ENCODE measurements at places on chromosomes 1 and 21.

GRCh38 chr1:206676499-206676898 is 8.2 kb upstream of the MAPKAPK2 start:
- DNase-seq, result no peak

DNA sequence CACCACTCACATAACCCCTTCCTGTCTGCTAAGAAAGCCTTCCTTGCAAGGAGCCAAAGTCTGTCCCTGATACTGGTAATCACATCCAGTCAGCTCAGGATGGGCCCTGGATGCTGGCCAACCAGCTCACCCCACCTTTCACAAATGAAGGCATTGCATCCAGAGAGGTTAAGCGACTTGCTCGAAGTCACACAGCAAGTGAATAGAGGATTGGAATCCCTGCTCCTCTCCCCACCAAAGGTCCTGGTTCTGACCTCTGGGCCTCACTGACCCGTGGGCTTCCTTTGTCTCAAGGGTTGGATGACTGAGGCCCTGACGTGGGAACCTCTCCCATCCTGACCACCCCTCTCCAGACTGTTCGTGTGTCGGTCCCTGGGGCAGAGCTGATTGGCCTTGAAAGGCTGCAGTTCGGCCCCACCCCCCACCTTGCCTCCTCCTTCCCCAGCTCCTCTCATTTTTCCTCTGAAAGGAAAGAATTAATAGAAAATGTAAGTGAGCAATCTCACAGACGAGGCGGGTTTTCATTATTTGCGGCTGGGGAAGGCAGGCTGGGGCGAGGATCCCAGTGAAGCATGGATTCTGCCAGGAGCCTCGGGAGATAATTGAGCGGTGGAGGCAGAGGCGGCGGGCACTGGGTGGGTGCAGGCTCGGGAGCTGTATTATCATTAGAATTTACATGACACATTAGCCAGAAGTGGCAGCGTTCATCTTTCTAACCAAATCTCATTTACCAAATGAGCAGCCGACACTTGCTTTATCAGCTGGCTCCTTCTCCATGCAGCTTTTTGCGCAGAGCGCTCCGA is 101.5 kb upstream of the CSF3R start:
- no peak for DNase-seq

GRCh38 chr1:2290595-2291510 is 62.7 kb downstream of the SKI start:
- peak; percentile 85 for DNase-seq

DNA sequence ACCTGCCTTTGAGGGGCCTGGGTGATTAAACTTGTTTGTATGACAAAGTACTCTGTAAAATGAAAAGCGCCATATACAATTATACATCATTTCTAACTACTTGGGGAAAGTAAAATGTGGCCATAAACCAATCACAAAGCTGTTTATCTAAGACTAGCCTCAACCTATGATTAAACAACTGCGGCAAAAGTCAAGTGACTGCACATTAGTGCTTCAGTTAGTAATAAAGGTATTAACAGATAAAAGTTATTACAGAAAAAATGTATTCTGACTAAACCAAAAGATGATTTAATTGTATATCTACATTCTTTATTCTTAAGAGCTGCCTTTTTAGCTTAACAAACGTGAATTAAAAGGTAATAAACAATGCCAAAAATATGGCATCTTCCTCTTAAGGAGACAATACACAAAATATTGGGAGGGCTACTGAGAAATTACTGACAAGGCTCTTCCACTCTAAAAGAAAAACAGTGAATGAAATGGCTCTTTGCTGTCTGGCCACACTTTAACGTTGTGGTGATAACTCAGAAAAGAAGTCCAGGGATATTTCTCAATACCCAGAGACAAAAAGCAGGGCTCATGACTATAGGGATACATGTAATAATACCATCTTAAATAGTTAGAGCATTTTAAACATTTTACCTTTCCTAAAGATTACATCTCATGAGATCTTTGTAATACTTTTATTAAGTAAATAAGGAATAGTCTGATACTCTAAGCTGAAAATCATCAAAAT is 8.6 kb downstream of the ARHGAP29 start:
- no peak for DNase-seq

DNA sequence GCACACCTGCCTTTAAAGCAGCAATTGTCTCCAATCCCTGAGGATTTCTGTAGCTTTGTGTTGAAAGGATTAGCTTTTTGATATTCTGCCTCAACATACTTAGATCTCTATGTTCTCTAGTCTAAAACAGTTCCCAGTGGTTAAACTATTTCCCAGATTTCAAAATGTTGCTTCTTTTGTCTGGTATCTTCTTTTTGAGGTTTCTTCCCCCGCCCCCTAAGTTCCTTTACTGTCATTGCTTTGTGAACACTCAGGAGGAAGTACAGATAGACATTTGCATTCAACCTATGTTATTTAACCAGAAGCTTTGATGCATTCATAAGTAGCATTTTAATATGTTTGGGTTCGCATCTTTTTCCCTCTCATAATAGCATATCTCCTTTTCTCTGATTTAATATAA is 33.5 kb downstream of the CYYR1 start:
- no peak for DNase-seq

DNA sequence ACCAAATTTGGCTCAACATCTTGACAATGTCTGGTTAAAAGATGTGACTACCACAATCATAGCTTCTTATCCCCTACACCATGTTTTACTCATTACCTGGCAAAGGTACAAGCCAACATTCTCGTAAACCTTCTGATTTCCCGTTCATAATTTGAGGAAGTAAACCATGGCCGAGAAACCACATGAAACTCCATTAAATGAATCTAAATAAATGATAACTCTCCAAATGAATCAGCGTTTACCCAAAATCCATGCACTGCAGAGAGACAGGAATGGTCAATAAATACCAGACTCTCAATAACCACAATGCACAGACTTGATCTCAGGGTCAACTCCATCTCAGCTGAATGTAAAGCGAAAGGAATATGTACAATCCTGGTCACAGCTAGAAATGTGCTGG is 125.2 kb downstream of the TYW3 start:
- no peak for DNase-seq

GRCh38 chr1:24416666-24417391 is 1.2 kb downstream of the NIPAL3 start:
- DNase-seq, result peak; percentile 58

DNA sequence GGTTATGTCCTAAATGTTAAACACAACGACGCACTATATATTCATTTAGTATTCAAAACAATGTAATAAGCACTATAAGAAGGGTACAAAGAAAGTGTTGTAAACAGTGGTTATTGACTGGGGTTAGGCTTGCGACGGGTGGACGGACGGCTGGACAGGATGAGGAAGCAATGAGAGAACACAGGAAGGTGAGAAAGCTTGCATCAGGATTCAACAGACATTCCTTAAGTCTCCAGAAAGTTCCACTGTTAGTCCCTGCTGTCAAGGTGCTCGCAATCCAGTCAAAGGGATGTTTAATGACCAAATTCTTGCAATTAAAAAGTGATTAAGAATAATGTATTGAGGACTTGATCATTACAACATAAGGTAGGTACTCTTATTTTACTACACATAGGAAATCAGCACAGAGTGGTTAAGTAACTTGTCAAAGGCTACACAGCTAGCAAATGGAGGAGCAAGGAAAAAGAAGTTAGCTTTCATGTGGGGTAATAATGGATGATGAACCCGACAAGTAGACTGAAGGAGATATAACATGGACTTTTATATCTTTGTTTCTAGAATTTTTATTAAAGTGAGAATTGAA is 994 bp upstream of the ACBD6 start:
- DNase-seq, result no peak

DNA sequence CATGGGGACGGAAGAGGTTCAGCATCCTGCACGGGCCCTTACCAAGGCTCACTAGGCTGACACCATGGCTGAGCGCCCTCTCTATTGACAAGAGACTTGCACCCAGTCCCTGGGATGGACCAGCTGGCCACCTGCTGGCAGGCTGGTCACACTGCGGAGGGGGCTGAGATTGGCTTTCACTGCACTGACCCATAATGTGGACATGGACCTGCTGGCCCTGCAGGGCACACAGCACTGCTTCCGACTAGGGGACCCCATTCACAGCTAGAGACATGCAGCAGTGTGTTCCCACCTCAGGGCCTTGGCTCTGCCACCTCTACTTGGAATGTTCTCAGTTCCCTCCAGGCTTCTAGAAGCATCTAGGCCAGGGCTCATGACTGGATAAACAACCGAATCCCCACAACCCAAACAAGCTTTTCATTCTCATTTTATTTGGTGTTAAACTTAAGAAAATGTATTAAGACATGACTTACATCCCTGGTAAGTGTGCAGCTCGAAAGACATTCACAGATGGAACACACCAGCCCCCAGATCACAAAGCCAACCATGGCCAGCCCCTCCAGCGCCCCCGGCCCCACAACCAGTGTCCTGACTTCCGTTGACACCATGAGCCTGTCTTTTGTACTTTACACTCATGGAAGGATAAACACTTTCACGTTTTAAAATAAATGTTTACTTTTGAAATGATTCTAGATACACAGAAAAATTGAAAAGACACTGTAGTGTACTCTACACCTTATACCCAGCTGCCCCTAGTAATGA is 9.3 kb upstream of the SRARP start:
- DNase-seq, result peak; percentile 63

GRCh38 chr1:94126651-94127050 is 5.7 kb upstream of the ABCA4 start:
- no peak for DNase-seq

- no peak for DNase-seq
Measured at GRCh38 chr1:3657096-3657475, 4.8 kb downstream of the TP73 start.

DNA sequence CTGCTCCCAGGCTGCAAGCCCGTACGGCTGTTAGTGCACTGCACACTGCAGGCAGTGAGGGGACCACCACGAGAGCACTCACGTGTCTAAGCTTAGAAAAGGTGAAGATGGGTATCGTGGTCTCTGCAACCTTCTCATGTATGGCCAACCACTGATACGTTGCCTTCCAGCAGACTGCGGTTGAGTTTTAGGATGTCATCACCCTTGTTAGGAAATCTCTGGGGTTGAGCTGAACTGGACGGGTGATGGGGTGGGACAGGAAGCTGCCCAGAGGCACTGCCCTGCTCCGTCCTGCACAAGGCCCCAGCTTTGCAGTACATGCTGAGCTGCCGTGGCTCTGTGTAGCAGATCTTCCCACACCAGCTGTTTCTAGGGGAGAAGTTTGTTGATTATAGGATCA is 43.3 kb downstream of the FAAP20 start:
- no peak for DNase-seq

GRCh38 chr1:242197907-242198820 is 199.3 kb upstream of the MAP1LC3C start:
- no peak for DNase-seq

DNA sequence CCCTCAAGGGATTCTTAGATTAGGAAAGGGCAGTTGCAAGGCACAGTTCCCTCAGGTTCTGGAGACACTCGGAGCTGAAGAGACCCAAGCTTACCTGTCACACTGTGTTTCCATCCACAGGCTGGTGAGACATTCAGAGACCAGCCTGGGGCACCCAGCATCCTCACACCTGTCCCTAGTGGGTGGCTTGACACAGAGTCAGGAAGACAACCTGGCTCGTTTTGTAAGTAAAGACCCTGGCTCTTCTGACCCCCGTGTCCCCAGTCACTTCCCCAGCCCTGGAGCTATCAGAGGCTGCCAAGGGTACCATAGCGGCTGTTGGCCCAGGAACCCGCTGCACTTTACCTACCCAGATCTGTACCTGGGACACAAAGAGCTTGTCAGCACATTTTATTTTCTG is 409.8 kb downstream of the MATN1 start:
- no peak for DNase-seq

GRCh38 chr21:34574601-34575529 is 40.0 kb downstream of the RCAN1 start:
- no peak for DNase-seq

- no peak for DNase-seq
Measured at GRCh38 chr1:243850202-243850451, at the start of gene AKT3. Gene AKT3 (minus strand): TSS chr1:243850243. CDS start chr1:243843170, 7,073 bp downstream.

All from stimulated activated naive CD8-positive, alpha-beta T cell treated with anti-CD3 and anti-CD28 coated beads, Interleukin-15, Interleukin-2, amounts not matched to agents 100 U/mL and 50 U/mL, for 24 hours (primary cell).